ENCODE measurements at places on chromosomes 5 and 9.

DNA sequence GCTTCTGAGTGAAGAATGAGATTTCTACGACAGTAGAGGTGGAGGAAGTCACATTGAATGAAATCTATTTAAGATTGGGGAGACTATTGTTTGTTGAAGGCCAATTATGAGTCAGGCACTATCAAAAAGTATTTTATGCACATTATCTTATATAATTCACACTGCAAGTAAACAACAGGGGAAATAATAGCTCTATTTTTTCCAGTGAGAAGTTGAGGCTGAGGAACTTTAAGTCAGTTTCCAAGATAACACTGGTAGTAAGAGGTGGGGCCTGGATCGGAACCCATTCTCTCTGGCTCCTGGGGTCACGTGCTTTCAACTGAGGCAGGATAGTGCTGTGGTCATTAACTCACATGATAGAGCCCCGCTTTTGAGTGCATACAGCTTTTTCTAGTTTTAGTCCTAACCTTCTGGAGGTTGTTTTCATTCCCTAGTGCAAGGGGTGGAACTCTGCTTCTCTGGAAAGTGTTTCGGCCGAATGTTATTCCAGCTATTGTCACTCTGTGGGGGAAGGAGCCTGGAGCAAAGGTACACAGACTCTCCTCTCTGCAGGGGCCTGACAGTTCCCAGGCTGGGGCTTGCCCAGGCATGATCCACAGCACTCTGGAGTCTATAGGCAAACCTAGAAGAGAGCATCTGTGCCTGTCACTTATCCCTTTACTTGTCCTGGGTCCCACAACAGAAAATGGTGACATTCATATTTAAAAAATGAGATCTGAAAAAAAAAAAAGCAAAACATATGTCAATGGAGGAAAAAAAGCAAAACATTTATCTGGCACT is 352.4 kb upstream of the ACTBL2 start:
- no peak for DNase-seq

DNA sequence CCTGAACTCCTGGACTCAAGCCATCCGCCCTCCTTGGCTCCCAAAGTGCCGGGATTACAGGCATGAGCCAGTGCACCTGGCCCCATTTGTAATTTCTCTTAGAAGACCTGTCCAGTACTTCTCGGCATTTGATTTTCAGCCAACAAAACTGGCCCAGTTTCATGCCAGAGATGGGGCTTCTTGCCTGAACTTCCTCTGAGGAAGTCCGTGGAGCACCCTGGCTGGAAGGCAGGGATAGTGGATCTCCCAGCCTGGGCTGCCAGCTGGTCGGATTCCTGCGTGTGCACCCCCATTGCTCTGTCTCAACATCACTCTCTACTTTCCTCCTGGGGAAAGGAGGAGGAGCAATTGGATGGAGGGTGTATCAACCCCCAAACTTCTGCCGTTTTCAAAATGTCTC is 39.0 kb downstream of the FAM78A start:
- DNase-seq, result no peak

DNA sequence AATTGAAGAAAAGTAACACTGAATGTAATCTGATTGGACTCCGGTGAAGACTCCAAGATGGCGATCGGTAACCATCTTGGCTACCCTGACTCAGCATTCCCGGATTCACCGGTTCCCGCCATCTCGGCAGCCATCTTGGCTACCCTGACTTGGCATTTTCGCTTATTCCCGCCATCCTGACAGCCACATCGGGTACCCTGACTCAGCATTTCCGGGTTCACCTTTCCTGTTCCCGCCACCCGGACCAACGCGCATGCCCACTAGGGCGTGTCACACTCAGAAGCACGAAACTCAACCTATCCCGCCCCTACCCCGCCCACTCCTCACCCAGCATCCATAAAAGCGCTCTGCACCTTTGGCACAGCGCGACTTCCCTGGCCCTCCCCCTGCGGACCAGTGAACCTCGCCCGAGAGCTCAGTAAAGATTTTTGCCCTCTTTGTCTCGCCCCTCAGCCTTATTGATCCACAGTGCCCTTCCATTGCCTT is 17.2 kb downstream of the SPTLC1 start:
- DNase-seq, result peak; percentile 20

- no peak for DNase-seq
Measured at GRCh38 chr9:130352081-130352480, 86.5 kb downstream of the HMCN2 start.

- DNase-seq, result peak; percentile 79
Measured at GRCh38 chr5:50440651-50441492, at the start of gene EMB. TSS of gene EMB (minus strand) at chr5:50441288. CDS start at chr5:50441151, 137 bp downstream.

DNA sequence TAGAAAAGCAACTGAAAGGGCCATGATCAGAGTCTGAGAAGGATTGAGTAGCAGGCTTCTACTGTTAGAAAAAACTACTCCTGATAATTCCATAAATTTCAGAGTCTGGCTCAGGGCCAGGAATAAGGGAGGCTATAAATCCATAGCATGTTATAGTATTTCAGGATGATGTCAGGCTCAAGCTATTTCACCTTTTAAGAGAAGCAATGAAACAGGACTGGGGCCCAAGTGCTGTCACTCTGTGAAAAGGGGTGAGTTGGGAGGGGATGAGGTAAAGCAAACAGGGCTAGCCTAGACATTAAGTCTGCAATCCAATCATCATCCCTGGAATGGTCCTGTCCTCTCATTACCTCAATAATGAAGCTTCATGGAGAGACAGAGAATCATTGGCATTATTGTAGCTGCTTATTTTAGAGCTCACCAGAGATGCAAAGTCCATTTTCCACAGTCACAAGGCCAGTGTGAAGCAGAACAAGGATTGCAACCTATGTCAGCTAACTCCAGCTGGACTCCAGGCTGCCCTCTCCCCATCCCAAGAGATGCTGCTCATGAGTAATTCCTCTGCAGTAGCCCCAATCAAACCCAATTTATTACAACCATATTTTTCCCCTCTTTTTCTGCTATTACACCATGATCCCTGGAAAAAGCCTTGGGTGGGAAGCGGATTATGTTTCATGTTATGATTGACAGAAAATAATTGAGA is 56.0 kb downstream of the PAPPA start:
- DNase-seq, result no peak

GRCh38 chr5:110880413-110880812 is 141.6 kb downstream of the SLC25A46 start:
- DNase-seq, result no peak

- no peak for DNase-seq
Measured at GRCh38 chr5:127969651-127970050, 113.9 kb upstream of the SLC12A2 start.

- no peak for DNase-seq
Measured at GRCh38 chr9:77707383-77708063, 59.4 kb upstream of the GNA14 start.

- DNase-seq, result no peak
Measured at GRCh38 chr9:125418404-125418803, 156.8 kb downstream of the GAPVD1 start.

- no peak for DNase-seq
Measured at GRCh38 chr5:145237843-145238242, 597.3 kb downstream of the PRELID2 start.

DNA sequence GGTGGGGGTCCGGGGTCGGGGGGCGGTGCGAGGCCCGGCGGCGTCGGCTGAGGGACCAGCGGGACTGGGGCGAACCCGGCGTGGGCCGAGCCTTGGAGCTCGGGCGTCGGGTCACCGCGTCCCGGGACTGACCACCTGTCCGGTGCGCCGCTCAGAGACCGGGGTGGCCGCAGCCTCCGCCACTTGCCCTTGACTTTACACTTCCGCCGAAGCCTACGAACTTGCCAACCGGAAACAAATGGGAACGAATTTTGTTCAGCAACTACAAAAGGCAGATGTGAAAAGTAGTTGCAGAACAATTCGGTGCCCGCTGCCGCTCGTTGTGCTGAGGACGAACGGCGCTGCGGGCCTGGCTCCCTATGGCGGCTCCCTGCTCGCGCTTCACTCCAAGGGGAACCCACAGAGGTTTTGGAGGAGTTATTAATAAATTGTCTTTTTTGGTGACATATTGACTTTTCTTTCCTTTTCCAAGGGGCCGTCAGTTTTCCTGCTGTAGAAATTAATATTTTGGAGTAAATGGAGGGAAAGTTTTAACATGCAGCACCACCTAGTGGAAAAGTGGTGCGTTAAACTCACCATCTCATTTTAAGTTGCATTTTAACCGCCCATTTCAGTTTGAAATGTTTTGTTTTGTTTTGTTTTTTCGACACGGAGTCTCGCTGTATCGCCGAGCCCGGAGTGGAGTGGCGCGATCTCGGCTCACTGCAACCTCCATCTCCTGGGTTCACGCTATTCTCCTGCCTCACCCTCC is 490 bp downstream of the PCBD2 start:
- DNase-seq, result peak; percentile 49

- DNase-seq, result no peak
Measured at GRCh38 chr5:122258840-122259239, 53.2 kb upstream of the SNCAIP start.

All from stimulated activated CD4-positive, alpha-beta T cell treated with anti-CD3 and anti-CD28 coated beads, Interleukin-4, amount 100 ng/mL, for 4 hours (primary cell).